Stomach (tissue), 19 donors: ENCODE measurements at places on chromosomes 2 and 18. TPM values are rescaled to one million over a fixed set of nuclear protein-coding genes. Genes with fewer than 3 reads are reported as not detected.

GRCh38 chr18:59093668-59094067 lies 46.0 kb upstream of the SEC11C start:
- DNase-seq = no peak

GRCh38 chr2:202555356-202555755 lies 79.4 kb upstream of the FAM117B start:
- no peak for DNase-seq

- no peak for DNase-seq
These were observed 12.6 kb downstream of the MFSD2B start for GRCh38 chr2:24022324-24022974.

- DNase-seq = no peak
These were observed 43.6 kb downstream of the MCFD2 start for GRCh38 chr2:46871976-46872381.

GRCh38 chr2:194938066-194938465 lies 719.0 kb upstream of the SLC39A10 start:
- no peak for DNase-seq

DNA sequence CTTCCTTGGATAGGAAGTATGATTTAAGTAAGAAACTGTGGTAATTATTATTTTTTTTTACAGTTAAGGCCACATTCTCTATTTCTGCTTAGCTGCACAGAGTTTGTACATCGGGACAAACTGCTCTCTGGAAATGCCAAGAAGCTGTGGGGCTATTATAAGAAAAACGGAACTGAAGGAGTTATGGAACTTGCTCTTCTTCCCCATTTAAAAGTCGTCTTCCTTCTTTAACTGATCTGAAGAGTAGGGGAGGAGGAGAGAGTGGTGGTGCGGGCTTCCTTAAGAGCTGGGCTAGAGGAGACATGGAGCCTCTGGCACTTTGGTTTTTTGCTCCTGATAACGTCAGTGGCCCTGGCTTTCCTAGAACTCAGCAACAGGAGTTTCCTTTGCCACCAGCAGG lies 54.4 kb downstream of the RAB31 start:
- DNase-seq = no peak

MERTK gene
- 6.1 TPM for total RNA-seq

LOXL3 gene
- total RNA-seq = 11.6 TPM

COLEC11 gene
- not detected for total RNA-seq

MEP1B gene
- not detected for total RNA-seq
